Melanocyte of skin (primary cell): ENCODE measurements at places on chromosomes 3 and 15. TPM values are rescaled to one million over a fixed set of nuclear protein-coding genes. Genes with fewer than 3 reads are reported as not detected.

The PLIN1 gene
- not detected in 2 replicates for total RNA-seq

The RASSF1 gene
- 20.4 and 31.0 TPM in 2 replicates for total RNA-seq

The CA12 gene
- 2.7 and 7.9 TPM in 2 replicates for total RNA-seq

The LRTM1 gene
- total RNA-seq: not detected in 2 replicates

The CLRN1 gene
- total RNA-seq: not detected in 2 replicates

The IL17RE gene
- total RNA-seq: 1.0 and 1.1 TPM in 2 replicates

The ASB14 gene
- not detected in 2 replicates for total RNA-seq

The FAM81A gene
- 1.2 and 2.3 TPM in 2 replicates for total RNA-seq

The IDH3A gene
- 65.6 and 102 TPM in 2 replicates for total RNA-seq
